ENCODE measurements at places on chromosomes 2 and 18. TPM values are rescaled to one million over a fixed set of nuclear protein-coding genes. Genes with fewer than 3 reads are reported as not detected.

PARD3B gene
- 0.49 TPM for total RNA-seq

SPRED2 gene
- 9.7 TPM for total RNA-seq

ALPI gene
- total RNA-seq = not detected

CFAP65 gene
- not detected for total RNA-seq

RUFY4 gene
- 2.0 TPM for total RNA-seq

FARSB gene
- 68.3 TPM for total RNA-seq

- no peak overlapping the region for H3K27ac ChIP-seq
- no peak overlapping the region for H3K4me3 ChIP-seq
- no peak for DNase-seq
These were observed 5.7 kb downstream of the PPP1R7 start for GRCh38 chr2:241155936-241156335.

DNA sequence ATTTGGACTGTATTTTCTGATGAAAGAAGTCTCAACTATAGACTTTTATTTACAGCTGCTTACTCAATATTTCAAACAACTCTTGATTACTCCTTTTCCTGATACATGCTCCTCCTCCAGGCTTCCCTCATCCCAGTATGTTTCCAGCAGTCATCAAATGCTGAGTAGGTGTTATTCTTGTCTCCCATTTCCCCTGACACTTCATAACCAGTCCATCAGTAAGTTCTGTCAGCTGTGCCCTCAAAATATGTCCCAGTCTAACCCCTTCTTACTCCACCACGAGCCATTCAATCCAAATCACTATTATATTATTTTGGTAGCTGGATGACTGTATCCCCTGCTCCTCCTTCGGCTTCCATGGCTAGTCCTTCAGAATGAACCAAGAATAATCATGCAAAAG, 189.1 kb upstream of the DTNA start:
- no peak overlapping the region for H3K27ac ChIP-seq
- H3K27me3 ChIP-seq = no peaks in the 10 kb centered on the region
- no peak for DNase-seq
- no peak overlapping the region for H3K4me3 ChIP-seq
- H3K4me1 ChIP-seq = no peaks in the 10 kb centered on the region

DNA sequence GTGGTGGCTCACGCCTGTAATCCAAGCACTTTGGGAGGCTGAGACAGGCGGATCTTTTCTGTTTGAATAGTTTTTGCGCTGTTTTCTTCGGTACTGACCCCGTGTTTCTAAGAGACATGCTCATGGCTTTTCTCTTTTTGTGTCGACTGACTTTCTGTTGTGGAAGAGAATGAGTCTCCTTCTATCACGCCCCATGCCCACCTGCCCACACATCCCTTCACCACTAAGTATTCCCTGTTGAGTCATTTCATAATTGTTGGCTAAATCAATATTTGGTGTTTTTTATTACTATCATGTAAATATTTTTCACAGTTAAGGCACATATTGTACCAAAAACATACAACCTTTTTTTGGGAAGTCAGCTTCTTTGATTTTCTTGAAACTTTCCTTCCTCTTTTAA, 198.8 kb upstream of the TWIST2 start:
- H3K4me1 ChIP-seq = no peaks in the 10 kb centered on the region
- no peaks in the 10 kb centered on the region for H3K27me3 ChIP-seq
- H3K36me3 ChIP-seq = no peaks in the 10 kb centered on the region
- no peak for DNase-seq
- H3K4me3 ChIP-seq = no peak overlapping the region

GRCh38 chr2:216492597-216493333, 5.9 kb upstream of the RPL37A start:
- no peak overlapping the region for H3K27ac ChIP-seq
- no peaks in the 10 kb centered on the region for H3K27me3 ChIP-seq
- peaks cover 19% of the 10 kb centered on the region for H3K4me1 ChIP-seq
- no peak overlapping the region for H3K4me3 ChIP-seq

GRCh38 chr2:217165547-217165946, 305.7 kb upstream of the TNP1 start:
- H3K27ac ChIP-seq = no peak overlapping the region
- peaks cover 24% of the 10 kb centered on the region for H3K27me3 ChIP-seq
- H3K4me3 ChIP-seq = no peak overlapping the region
- H3K36me3 ChIP-seq = no peaks in the 10 kb centered on the region
- no peak for DNase-seq

DNA sequence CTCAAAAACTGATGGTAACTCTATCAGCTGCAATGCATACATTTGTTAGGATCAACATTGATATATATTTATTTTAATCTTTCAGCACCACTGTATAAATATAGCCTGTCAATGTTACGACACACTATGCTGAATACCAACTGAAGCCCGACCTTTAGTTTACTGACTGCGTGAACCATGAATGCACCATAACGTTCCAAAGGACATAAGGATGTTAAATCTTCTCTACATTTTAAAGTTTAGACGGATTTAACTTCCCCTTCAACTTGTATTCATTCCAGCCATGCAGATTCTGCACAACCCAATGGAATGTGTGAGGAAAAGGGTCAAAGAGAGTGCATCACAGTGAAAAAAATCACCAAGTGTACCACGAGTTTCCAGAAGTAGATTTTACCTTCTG, 489.5 kb downstream of the IRS1 start:
- no peak overlapping the region for H3K27ac ChIP-seq
- no peaks in the 10 kb centered on the region for H3K36me3 ChIP-seq
- no peak for DNase-seq
- no peak overlapping the region for H3K4me3 ChIP-seq
- H3K4me1 ChIP-seq = no peaks in the 10 kb centered on the region

DNA sequence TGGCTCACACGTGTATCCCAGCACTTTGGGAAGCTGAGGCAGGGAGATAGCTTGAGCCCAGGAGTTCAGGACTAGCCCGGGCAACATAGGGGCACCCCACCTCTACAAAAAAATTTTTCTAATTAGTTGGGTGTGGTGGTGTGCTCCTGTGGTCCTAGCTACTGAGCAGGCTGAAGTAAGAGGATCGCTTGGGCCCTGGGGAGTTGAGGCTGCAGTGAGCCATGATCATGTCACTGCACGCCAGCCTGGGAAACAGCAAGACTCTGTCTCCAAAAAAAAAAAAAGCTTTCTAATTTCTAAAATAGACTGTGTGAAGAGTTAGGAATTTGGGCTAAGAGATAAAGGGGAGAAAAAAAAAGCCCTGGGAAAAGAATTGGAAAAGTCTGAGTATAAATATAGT, 51.9 kb upstream of the NAB1 start:
- no peak overlapping the region for H3K4me3 ChIP-seq
- no peaks in the 10 kb centered on the region for H3K27me3 ChIP-seq

GRCh38 chr2:53994818-53995808, 24.3 kb upstream of the PSME4 start:
- peak overlapping the region; percentile 86 for H3K27ac ChIP-seq
- no peak for DNase-seq
- H3K36me3 ChIP-seq = peaks cover 11% of the 10 kb centered on the region
- peaks cover 22% of the 10 kb centered on the region for H3K4me1 ChIP-seq
- H3K4me3 ChIP-seq = peak overlapping the region; percentile 64

DNA sequence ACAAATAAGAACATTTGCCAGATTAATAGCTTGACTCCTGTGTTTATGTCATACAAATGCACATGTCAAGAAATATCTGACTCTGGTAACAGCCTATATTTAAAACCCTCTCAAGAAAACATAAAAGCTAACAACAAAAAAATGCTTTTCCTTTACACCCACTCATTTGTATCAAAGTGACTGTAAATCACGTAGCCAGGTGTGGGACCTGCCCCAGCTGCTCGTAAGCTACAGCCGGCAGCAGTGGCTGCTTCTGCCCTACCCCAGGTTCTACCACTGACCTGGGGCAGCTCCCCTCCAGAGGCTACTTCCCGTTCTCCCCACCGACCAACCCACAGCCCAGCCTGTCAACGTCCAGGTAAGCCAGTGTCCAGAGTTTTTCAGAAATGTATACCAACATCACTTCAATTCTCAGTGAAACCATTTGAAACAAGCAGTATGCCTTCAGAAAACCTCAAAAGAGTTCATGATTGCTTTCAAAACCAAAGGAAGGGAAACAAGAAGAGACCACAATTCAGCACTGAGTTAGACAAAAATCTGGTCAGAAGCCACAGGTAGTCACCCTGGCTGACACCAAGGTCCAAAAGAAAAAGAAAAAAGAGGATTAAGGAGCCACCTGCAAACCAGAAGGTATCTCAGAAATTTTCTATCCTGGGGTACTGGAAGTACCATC, 40.4 kb downstream of the KIDINS220 start:
- H3K36me3 ChIP-seq = peaks cover 42% of the 10 kb centered on the region
- DNase-seq = peak; percentile 6
- no peak overlapping the region for H3K4me3 ChIP-seq
- no peaks in the 10 kb centered on the region for H3K27me3 ChIP-seq

DNA sequence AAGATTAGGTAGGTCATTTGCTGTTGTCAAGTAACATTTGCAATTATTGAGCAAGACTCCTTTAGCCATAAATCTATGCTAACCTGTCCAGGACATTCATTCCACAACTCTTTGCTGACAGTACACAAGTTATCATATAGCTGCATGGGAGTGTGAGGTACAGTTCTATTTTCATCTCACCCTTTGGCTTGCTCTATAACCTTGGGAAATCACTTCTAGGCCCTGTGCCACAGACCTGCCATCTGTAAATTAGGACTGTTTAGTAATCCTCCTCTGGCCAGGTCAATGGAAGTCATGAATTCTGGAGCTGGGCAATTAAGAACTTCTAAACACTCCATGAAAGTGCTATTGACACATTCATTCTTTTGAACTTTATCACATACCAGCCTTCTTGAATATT, 34.6 kb upstream of the PAIP2B start:
- H3K4me1 ChIP-seq = peaks cover 3% of the 10 kb centered on the region
- DNase-seq = no peak
- H3K36me3 ChIP-seq = no peaks in the 10 kb centered on the region
- H3K4me3 ChIP-seq = no peak overlapping the region
- H3K27me3 ChIP-seq = peaks cover 21% of the 10 kb centered on the region

DNA sequence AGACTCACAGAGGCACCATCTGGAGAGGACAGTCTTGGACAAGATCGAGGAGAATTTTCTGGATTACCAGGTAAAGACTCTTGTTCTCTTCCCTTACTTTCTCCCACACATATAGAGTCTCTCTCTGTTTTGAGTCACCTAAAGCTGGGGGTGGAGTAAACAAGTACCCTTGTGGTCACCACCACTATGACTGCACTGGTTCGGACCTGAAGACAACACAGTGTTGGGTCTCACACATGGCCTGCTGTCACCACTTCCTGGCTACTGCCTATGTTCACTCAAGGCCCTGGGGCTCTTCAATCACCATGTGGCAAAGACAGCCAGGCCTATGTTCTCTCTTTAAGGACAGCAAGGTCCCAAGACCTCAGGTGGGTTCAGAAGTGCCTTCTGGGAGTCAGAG, 253.3 kb upstream of the VRK2 start:
- no peak for DNase-seq
- H3K4me1 ChIP-seq = no peaks in the 10 kb centered on the region
- H3K4me3 ChIP-seq = no peak overlapping the region
- no peaks in the 10 kb centered on the region for H3K27me3 ChIP-seq
- H3K27ac ChIP-seq = no peak overlapping the region

GRCh38 chr2:174654419-174654941, 56.9 kb upstream of the WIPF1 start:
- DNase-seq = no peak
- H3K36me3 ChIP-seq = peaks cover 46% of the 10 kb centered on the region
- peaks cover 33% of the 10 kb centered on the region for H3K4me1 ChIP-seq
- no peaks in the 10 kb centered on the region for H3K27me3 ChIP-seq
- peak overlapping the region; percentile 5 for H3K27ac ChIP-seq

DNA sequence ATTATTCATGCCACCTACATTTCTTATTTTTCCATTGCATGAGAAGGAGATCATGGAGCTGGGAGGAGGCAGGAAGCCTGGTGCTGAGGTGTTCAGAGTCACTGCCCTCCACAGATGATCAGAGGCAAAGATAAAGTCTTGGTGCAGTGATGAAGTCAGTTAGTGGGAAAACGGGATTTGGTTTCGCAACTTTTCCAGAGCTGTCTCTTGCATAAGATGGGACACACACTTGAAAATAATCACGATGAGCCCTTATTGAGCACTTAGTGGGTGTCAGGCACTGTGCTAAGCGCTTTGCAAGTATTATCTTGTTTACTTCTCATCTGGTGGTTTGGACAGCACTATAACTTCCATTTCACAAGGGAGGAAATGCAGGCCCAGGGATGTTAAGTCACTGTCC, 222.1 kb upstream of the SMAD2 start:
- H3K27ac ChIP-seq = no peak overlapping the region
- H3K36me3 ChIP-seq = no peaks in the 10 kb centered on the region

- H3K36me3 ChIP-seq = peaks cover 39% of the 10 kb centered on the region
- peak within 1 kb of the TSS; percentile 98 for H3K27ac ChIP-seq
- DNase-seq = peak; percentile 87
- peaks cover 32% of the 10 kb centered on the region for H3K4me1 ChIP-seq
- H3K4me3 ChIP-seq = peak within 1 kb of the TSS; percentile 96
These were observed at the start of gene CEBPZOS for GRCh38 chr2:37196320-37197195. Gene CEBPZOS, plus strand, starts transcription at chr2:37196496. Its CDS starts 3,209 bp downstream, at chr2:37199705.

- H3K4me1 ChIP-seq = peaks cover 17% of the 10 kb centered on the region
- H3K4me3 ChIP-seq = no peak overlapping the region
- H3K27ac ChIP-seq = no peak overlapping the region
- DNase-seq = no peak
- peaks cover 17% of the 10 kb centered on the region for H3K36me3 ChIP-seq
These were observed 79.4 kb upstream of the TCF7L1 start for GRCh38 chr2:85053802-85054201.

GRCh38 chr2:197191177-197191939, 119.2 kb downstream of the ANKRD44 start:
- peaks cover 28% of the 10 kb centered on the region for H3K36me3 ChIP-seq
- H3K4me3 ChIP-seq = peak overlapping the region; percentile 49
- H3K4me1 ChIP-seq = peaks cover 77% of the 10 kb centered on the region
- peak overlapping the region; percentile 73 for H3K27ac ChIP-seq
- no peaks in the 10 kb centered on the region for H3K27me3 ChIP-seq

- no peak overlapping the region for H3K4me3 ChIP-seq
- no peaks in the 10 kb centered on the region for H3K36me3 ChIP-seq
- H3K4me1 ChIP-seq = peaks cover 4% of the 10 kb centered on the region
- H3K27me3 ChIP-seq = no peaks in the 10 kb centered on the region
- DNase-seq = no peak
These were observed 30.7 kb upstream of the PPM1B start for GRCh38 chr2:44137872-44138551.

GRCh38 chr2:30161929-30162706, 15.3 kb downstream of the YPEL5 start:
- H3K4me1 ChIP-seq = peaks cover 45% of the 10 kb centered on the region
- DNase-seq = no peak
- H3K27me3 ChIP-seq = no peaks in the 10 kb centered on the region
- H3K27ac ChIP-seq = peak overlapping the region; percentile 31
- peaks cover 19% of the 10 kb centered on the region for H3K36me3 ChIP-seq

GRCh38 chr18:75753753-75754152, 326.2 kb upstream of the SMIM21 start:
- DNase-seq = no peak
- H3K27ac ChIP-seq = no peak overlapping the region
- no peaks in the 10 kb centered on the region for H3K4me1 ChIP-seq
- H3K36me3 ChIP-seq = no peaks in the 10 kb centered on the region
- H3K27me3 ChIP-seq = peaks cover 10% of the 10 kb centered on the region
- no peak overlapping the region for H3K4me3 ChIP-seq

DNA sequence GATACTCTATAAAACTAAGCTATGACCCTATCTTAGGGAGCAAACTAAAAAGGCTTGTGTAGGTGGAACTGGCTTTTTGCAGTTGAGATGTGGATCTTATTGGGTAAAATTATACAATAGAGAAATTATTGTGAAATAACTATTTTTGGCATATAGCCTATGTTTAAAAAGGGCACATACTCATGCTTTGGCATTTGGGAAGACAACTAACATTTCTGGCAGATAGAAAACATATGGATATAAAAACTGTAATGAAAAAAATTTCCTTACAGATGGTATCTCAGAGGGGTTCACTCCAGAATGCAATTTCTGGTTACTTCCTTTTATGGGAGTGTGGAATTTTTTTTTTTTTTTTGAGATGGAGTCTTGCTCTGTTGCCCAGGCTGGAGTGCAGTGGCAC, 120.1 kb upstream of the CCDC195 start:
- H3K27ac ChIP-seq = no peak overlapping the region
- no peak overlapping the region for H3K4me3 ChIP-seq
- no peak for DNase-seq
- no peaks in the 10 kb centered on the region for H3K27me3 ChIP-seq

Measured in activated naive CD8-positive, alpha-beta T cell treated with anti-CD3 and anti-CD28 coated beads for 36 hours (primary cell).